ENCODE measurements at places on chromosomes 2 and 18. TPM values are rescaled to one million over a fixed set of nuclear protein-coding genes. Genes with fewer than 3 reads are reported as not detected.

Gene IL1R2
- total RNA-seq = 1.5 TPM

Gene GALNT3
- 3.0 TPM for total RNA-seq

Gene EIF5B
- 96.3 TPM for total RNA-seq

Gene LINC00305
- total RNA-seq = not detected

Gene CACNB4
- 0.10 TPM for total RNA-seq

Gene NYAP2
- not detected for total RNA-seq

Gene SLC23A3
- 1.8 TPM for total RNA-seq

Gene COL3A1
- total RNA-seq = 0.13 TPM

Gene ARL5A
- total RNA-seq = 77.4 TPM

Gene HNRNPA3
- total RNA-seq = 220 TPM

Gene C2orf76
- 21.0 TPM for total RNA-seq

Gene TTC39C
- 55.8 TPM for total RNA-seq

Gene GPR155
- total RNA-seq = 8.2 TPM

Gene CD28
- 75.2 TPM for total RNA-seq

Gene CAPN14
- total RNA-seq = 0.30 TPM

Gene GAREM2
- 4.5 TPM for total RNA-seq

Gene CD226
- total RNA-seq = 186 TPM

Gene CCL20
- total RNA-seq = 6.0 TPM

Gene CABYR
- total RNA-seq = 0.86 TPM

Gene CCDC74B
- total RNA-seq = 1.1 TPM

Gene SERPINB7
- not detected for total RNA-seq

Gene SP110
- 51.0 TPM for total RNA-seq

Data from activated CD8-positive, alpha-beta memory T cell treated with anti-CD3 and anti-CD28 coated beads for 36 hours (primary cell).